ENCODE measurements at places on chromosomes 4 and X.
A peak's percentile ranks its signal among the peaks of the same experiment; 100 is the strongest.

GRCh38 chr4:20544645-20545044, 155.6 kb upstream of the PACRGL start:
- no peak for DNase-seq

- no peak for DNase-seq
These were observed 172.8 kb downstream of the SHROOM3 start for GRCh38 chr4:76607846-76608245.

- no peak for DNase-seq
These were observed 777.8 kb upstream of the FRG1 start for GRCh38 chr4:189162888-189163287.

DNA sequence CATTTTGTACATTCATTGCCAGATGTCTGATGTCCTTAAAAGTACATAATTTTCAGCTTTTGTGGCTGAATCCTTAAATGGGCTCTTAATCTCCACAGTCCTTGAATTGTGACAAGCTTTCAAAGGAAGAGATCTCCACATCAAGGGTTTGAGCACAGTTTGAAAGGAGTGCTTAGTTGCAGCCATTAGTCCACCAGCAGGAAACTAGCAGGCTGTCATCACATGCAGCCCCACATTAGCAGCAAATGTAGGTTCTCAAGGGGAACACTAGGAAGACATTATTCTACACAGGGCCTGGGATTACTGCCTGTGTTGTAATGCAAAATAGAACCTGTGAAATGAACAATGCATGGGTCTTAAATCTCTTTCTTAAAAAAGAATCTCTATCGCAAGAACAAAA, 173.2 kb downstream of the CBLL2 start:
- no peak for DNase-seq

- no peak for DNase-seq
These were observed at the start of gene SPOCK3 for GRCh38 chr4:167234316-167234881. TSS of gene SPOCK3 (minus strand) at chr4:167234494.

DNA sequence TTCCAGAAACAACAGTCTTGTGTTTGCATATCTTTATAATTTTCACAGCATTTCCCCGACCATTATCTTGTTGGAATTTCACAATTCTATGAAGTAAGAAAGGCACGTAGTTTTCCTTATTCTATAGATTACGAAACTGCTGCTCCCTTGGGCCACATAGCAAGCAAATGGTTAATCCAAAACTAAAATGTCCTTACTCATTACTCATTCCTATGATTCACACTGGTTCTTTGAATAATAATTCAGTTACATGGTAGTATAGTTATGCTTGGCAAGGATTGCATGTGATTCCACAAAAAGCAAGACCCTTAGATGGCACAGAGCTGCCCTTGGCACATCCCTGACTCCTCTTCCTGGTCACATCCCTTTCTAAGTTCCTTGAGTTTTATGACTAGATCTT, 51.2 kb downstream of the OR13H1 start:
- DNase-seq = no peak

DNA sequence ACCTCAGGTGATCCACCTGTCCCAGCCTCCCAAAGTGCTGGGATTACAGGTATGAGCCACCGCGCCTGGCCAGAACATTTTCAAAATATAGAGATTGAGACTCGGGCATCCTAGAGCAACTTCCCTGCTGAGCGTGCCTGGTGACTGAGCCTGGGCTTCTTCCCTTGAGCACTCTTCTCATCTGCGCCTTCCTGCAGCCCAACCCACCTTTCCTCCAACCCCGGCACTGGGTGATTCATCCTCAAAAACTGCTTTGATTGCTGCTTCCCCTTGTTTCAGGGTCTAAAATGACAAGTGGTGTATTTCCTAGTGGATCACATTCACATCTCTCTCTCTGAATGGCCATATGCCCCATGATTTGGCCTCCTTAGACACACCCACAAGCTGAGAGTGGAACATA, 37.8 kb downstream of the PHKA2 start:
- DNase-seq = no peak

GRCh38 chr4:113383111-113383785, 333.8 kb downstream of the ANK2 start:
- DNase-seq = no peak

- DNase-seq = no peak
These were observed 135.2 kb downstream of the EPHA5 start for GRCh38 chr4:65535113-65535512.

- DNase-seq = no peak
These were observed 87.6 kb upstream of the NDST4 start for GRCh38 chr4:115201042-115201330.

DNA sequence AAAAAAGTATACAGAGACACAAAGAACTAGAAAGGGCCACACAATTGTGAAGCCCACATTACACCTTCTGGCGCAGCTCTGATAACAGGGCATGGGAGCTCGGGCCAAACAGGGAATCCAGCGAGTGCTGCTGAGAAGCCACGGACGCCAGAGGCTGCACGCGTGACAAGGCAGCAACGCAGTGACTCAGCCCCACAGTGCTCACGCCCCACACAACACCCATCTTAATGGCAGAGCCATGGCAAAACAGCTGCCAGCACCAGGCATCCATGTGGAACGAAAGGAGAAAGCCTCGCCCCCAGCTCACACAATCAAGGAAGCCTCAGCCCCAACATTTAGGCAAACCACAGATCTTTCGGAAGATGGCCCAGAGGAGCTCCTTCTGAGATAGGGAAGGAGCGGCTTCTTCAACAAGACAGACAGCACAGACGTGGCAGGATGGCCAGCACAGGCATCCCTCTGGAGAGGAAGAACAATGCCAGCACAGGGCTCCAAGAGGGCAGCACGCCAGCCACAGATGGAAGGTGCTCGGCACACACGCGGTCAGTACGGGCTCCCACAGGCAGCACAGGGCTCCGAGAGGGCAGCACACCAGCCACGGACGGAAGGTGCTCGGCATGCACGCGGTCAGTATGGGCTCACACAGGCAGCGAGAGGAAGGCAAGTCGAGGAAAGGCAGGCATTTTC, 33.1 kb downstream of the GAK start:
- no peak for DNase-seq

GRCh38 chrX:108217876-108218275, 126.3 kb downstream of the ATG4A start:
- no peak for DNase-seq

- DNase-seq = no peak
These were observed 354.9 kb downstream of the RPA4 start for GRCh38 chrX:97238632-97239031.

GRCh38 chrX:29478336-29479069, 736.9 kb upstream of the MAGEB2 start:
- no peak for DNase-seq

GRCh38 chr4:64305565-64306254, 103.5 kb downstream of the TECRL start:
- no peak for DNase-seq

DNA sequence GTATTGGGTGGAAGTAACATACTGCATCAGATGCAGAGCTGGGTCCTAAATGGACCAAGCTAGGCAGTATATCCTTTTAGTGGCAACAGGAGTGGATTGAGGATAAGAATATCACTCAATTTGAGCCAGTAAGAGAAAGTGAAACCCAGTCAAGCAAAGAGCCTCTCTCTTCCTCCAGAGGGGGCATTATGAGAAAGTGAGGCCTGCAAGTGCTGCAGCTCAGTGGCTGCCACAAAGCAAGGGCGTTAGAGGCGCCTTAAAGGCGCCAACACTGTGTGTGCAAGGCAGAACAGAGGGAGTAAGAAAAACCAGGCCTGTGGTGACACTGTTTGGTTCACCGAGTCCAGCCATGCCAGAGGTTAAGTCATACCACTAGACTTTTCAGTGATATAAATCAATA, 17.5 kb downstream of the STX18 start:
- DNase-seq = peak; percentile 35

- no peak for DNase-seq
These were observed 315.2 kb upstream of the SLIT2 start for GRCh38 chr4:19936476-19936875.

DNA sequence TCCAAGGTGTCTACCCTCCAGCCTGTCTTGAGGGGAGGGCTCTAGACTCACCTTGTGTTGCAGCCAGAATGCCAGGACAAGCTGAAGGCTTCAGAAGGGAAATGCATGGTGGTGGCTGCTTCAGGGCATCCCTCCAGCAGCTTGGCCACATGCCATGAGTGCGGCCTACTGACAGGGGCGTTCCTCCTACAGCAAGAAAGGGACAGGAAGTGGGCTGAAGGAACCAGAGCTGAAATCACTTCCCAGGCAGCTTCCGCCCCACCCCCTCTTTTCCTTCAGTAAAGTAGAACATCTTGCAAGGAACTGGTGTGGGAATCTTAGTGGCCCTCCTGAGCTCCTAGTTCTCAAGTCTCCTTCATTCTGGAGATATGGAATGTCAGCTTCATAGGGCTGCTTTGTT, 167.5 kb upstream of the DGKK start:
- no peak for DNase-seq

GRCh38 chr4:64799751-64800150, 390.5 kb upstream of the TECRL start:
- DNase-seq = no peak

- no peak for DNase-seq
These were observed 488.9 kb upstream of the PCDH10 start for GRCh38 chr4:132660181-132660580.

- DNase-seq = no peak
These were observed 28.4 kb upstream of the WFS1 start for GRCh38 chr4:6241062-6241845.

DNA sequence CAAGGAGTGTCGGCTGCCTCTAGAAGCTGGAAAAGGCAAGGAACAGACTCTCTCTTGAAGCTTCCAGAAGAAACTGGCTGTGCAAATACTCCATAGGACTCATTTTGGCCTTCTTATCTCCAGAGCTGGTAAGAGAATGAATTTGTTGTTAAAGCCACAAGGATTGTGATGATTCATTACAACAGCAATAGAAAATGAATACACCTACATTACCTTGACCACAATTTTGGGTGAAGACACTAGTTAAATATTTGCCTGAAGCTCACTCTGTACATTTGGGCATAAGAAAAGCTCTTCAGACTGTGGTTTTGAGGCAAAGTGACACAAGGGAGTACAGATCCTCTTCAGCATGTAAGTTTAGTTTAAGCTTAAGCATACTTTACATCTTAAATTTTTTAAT, 134.5 kb upstream of the TLL1 start:
- no peak for DNase-seq

GRCh38 chr4:111263836-111264235, 641.0 kb upstream of the PITX2 start:
- DNase-seq = no peak

DNA sequence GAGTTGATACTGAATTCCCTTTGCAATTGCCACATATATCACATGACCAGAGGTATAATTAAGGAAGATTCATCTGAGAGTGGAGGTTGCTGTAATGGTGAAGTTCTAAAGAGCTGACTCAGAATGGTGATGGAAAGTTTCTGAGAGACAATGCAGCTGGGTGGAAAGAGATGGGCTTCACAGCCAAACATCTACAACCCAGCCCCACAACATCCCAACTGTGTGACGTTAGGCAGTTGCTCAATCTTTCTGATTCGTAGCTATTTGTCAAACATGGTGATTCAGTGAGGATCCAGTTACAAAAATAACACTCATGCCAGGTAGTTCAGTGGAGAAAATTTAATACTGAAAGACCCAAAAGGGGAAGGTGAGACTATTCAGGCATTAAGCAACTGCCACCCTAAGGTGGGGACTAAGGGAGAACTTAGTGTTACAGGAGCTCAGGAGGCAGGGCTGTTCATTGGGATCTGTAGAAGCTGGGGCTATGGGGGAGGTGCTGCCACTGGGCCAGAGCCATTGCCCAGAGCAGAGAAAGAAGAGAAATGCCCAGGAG, 6.9 kb upstream of the AFF1 start:
- DNase-seq = no peak

DNA sequence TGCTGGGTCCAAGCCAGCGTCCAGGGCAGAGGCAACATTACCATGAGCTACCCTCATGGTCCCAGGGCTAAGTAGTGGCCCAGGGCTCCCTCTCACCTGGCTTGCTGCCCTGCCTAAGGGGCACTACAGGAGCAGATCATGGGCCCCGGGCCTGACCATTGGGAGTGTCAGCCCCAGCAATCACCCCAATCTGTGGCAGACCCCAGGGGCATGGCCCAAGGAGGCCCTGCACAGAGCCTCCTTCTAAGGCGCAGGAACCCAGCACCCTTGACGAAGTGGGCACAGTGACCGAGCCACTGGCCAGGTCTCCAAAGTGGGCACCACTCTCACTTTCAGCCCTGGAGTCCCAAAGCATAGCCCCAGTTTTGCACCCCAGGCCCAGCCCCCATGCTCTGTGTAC, 667.1 kb downstream of the SH3BGRL start:
- no peak for DNase-seq

DNA sequence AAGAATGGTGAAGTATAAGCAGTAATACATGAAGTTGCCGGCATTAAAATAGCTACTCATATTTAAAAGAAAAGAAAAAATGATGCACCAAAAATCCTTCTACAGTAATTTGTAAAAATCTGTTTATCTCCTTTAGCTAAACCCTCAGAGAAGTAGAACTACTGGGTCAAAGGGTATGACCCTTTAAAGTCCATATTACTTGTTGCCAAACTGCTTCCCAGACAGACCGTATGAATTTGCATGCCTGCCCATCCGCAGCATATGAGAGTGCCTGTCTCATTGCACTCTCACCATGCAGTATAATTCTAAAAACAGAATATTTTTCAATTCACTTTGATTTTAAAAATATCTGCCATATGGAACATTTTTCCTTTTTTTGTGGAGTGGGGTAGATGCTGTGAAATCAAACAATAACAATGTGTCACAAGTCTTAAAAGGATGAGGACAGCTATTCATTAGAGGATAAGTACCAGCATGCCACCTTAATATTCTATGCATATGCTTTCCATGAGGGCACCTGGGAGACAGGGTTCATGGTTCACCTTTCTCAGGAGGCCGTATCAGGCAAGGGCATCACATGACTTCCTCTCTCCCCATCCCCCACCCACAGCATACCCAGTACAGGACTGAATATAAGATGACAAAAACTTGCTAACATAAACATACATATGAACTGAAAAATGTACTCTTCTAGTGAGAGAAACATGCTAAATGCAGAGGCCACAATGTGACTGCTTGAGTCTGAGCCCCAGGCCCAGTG, 17.8 kb downstream of the ZDHHC9 start:
- DNase-seq = no peak

- no peak for DNase-seq
These were observed 51.0 kb downstream of the ATXN3L start for GRCh38 chrX:13268874-13269273.

DNA sequence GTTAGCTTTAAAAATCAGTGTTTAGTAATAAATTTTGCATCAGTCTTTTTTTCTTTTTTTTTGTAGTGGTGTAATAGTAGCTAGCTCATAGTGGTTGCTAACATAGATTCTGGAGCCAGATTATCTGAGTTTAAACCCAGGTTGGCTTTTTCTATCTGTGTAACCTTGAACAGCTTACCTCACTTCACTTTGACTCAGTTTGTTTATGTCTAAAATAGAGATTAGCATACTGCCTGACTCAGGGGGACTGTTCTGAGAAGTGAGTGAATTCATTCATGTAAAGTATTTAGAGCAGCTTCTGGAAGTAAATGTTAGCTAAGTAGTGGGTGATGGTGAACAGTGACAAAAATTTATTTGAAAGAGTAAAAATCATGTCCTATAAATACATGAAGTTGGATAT, 32.9 kb downstream of the CPEB2 start:
- DNase-seq = no peak
